Cardiac septum (tissue), 1 donor: ENCODE measurements at places on chromosomes 6 and 20.
A peak's percentile ranks its signal among the peaks of the same experiment; 100 is the strongest.

GRCh38 chr6:26392932-26393636 lies 9.0 kb upstream of the BTN3A1 start:
- DNase-seq: no peak

- no peak for DNase-seq
These were observed 281.3 kb downstream of the PTPRK start for GRCh38 chr6:128239146-128239545.

GRCh38 chr6:96466147-96466863 lies 55.3 kb upstream of the UFL1 start:
- DNase-seq: no peak

- peak; percentile 51 for DNase-seq
These were observed 109.1 kb downstream of the TOX2 start for GRCh38 chr20:44023515-44024371.

DNA sequence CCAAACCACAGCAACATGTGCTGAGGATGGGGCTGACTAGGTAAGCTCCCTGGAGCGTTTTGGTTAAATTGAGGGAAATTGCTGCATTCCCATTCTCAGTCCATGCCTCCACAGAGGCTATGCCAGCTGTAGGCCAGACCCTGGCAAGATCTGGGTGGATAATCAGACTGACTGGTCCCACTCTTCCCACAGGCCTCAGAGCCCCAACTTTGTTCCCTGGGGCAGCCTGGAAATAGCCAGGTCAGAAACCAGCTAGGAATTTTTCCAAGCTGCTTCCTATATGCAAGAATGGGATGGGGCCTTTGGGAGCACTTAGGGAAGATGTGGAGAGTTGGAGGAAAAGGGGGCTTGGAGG lies 1.5 kb upstream of the VEGFA start:
- peak; percentile 6 for DNase-seq

- DNase-seq: no peak
These were observed 48.3 kb downstream of the PTPN1 start for GRCh38 chr20:50558483-50558925.

DNA sequence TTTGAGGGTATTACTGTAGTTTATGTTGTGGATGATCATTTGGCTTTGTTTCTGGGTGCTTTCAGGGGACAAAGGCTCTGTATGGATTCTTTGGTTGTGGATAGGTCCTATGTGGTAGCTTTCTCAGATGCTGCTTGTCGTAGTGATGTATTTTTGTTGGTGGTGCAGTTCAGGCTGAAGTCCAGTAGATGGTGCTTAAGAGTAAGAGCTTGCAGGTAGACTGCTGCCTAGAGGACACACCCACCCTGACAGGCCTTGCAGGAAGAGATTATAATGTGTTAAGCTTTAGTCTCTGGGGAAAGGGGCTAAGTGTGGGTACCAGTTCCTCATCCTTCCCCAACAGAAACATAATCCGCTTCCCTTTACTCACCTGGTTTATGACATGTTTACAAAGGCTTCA lies 62.6 kb upstream of the ADGRB3 start:
- DNase-seq: no peak

GRCh38 chr6:36862164-36862847 lies 12.3 kb downstream of the PPIL1 start:
- DNase-seq: no peak

- peak; percentile 67 for DNase-seq
These were observed 193.8 kb upstream of the SNX9 start for GRCh38 chr6:157629220-157629619.

DNA sequence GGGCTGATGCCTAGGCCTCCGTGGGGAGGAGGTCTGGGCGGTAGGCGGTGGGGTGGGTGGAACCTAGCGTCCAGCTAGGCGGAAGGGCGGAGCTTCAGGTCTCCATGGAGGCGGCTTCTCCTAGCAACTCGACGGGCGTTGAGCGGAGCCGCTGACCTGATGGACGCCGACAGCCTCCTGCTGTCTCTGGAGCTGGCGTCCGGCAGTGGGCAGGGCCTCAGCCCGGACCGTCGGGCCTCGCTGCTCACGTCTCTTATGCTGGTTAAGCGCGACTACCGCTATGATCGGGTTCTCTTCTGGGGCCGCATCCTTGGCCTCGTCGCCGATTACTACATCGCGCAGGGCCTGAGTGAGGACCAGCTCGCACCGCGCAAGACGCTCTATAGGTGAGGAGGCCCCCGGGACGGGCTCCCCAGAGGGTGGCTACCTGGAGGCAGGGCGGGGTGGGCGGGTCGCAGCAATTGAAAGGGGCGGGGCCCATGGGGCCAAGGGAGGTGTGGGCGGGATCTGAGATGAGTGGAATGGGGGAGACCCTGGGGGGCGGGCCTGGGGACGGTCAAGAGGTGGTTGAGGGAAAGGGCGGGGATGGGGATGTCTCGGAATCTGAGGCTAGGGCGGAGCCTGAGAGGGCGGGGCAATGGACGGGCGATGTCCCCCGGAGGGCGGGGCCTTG lies at the start of gene RSPH9:
TSS of gene RSPH9 (plus strand) at position 97 of the 673 bp plus-strand sequence. CDS start at position 160, 63 bp downstream.
- peak; percentile 87 for DNase-seq

- no peak for DNase-seq
These were observed 448 bp upstream of the RNF114 start for GRCh38 chr20:49935746-49936152.

- DNase-seq: no peak
These were observed 77.4 kb downstream of the MKKS start for GRCh38 chr20:10356628-10357027.

- DNase-seq: no peak
These were observed 99.8 kb upstream of the B3GAT2 start for GRCh38 chr6:71056656-71057055.

DNA sequence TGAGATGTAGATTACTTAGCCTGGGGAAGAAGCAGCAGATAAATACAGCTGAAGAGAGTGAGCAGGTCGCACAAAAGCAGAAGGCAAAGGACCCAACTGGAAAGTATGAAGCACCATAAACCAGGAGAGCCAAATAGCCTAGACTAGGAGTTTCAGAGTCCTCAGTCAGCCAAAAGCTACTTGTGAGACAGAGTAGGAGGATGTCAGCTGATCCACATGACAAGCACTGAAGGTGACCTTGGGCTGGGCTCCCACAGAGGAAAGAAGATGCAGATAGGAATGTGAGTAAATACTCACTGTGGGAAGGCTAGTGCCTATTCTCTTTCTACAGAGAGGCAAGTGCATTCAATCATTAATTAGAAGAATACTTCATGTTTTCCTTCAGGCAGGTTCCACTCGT lies 274.0 kb upstream of the POU3F2 start:
- DNase-seq: no peak

DNA sequence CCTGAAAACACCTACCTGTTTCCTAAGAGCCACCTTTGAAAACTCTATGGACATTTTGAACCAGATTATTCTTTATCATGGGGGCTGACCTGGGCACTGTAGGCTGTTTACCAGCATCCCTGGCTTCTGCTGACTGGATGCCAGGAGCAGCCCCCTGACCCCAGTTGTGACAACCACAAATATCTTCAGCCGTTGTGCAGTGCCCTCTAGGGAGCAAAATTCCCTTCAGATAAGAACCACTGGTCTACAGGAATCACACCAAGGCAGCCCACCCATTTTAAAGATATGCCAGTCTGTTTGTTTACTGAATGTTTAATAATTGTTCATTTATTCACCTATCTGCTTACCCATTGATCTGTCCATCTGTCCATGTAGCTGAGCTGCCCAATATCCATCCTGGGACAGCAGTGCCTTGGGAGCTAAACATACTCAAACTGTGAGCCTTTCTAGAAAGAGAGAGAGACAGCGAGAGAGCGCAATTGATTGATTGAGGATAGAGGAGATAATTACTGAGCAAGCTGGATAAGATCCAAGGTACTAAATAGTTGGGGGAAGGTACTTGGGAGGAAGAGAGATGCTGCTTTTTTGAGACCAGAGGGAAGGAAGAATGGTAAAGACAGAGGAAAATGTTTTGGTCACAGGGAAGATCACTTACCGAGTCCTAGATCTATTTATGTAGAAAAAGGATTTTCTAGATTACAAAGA lies 276.8 kb downstream of the NRN1 start:
- DNase-seq: no peak

DNA sequence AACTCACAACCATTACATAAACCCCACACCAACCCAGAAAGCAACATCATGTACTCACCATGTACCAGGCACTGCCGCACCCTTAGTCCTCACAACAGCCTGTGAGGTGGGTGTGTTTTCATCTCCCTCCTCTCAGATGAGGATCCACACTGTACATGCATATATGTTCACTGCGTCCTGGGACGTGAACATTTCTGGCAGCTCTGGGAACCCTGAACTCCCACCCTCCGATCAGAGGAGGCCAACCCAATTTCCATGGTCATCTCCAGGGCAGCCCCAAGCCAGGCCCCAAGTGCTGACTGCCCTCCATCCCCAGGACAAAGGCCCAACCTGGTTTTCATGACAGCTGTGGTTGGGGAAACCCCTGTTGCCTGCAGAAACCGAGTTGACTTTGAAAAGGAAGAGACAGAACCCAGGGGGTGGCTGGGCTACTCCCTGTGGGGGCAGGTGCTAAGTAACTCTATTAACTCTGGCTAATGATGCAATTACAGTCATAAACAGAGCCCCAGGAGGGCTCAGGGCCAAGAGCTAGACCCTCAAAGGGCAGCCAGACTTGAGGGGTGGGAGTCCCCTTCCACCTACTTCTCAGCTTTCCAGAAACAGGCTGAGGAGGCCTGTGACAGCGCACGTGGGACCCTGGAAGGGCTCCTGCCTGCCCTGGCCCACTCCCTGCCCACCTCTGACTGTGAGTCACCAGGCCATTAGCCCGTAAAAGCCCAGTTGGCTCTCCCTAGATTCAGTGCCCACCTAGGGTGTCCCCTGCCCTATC lies 2.6 kb downstream of the TFEB start:
- no peak for DNase-seq

- no peak for DNase-seq
These were observed 6.6 kb downstream of the ADAM33 start for GRCh38 chr20:3674995-3675900.

DNA sequence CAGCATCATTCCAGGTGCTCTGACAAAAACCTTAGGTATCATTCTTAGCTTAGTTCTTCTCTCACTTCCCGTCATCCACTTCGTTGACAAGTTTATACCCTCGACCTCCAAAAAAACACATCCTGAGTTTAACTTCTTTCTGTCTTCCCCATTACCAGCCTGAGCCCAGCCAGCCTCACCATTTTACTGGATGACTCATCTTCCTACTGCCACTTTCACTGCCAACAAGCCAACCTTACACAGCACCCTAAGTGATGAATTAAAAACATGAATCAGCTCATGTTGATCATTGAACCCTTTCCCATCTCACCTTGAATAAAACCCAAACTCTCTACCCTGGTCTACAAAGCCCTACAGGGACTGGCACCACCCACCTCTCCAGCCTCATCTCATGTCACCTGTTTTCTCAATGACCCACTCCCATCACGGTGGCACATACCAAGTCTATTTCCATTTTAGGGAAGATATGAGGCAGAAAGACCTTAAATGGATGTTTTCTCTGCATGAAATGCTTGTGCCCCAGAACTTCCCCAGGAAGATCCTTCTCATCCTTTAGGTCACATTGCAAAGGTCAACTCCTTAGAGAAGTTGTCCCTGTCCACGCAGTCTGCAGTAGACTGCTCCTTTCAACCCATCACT lies 9.9 kb upstream of the UST start:
- no peak for DNase-seq

- DNase-seq: no peak
These were observed 138.0 kb downstream of the SOX4 start for GRCh38 chr6:21731411-21732031.

GRCh38 chr6:130041594-130041993 lies 23.2 kb downstream of the L3MBTL3 start:
- DNase-seq: no peak

- no peak for DNase-seq
These were observed 406.5 kb upstream of the GJE1 start for GRCh38 chr6:141726248-141726647.

- DNase-seq: peak; percentile 90
These were observed 1.9 kb downstream of the PPP1R18 start for GRCh38 chr6:30684386-30685156.

- no peak for DNase-seq
These were observed 332 bp downstream of the GRIK2 start for GRCh38 chr6:101393829-101394251.

GRCh38 chr6:143224516-143224915 lies 163.8 kb downstream of the AIG1 start:
- DNase-seq: no peak

DNA sequence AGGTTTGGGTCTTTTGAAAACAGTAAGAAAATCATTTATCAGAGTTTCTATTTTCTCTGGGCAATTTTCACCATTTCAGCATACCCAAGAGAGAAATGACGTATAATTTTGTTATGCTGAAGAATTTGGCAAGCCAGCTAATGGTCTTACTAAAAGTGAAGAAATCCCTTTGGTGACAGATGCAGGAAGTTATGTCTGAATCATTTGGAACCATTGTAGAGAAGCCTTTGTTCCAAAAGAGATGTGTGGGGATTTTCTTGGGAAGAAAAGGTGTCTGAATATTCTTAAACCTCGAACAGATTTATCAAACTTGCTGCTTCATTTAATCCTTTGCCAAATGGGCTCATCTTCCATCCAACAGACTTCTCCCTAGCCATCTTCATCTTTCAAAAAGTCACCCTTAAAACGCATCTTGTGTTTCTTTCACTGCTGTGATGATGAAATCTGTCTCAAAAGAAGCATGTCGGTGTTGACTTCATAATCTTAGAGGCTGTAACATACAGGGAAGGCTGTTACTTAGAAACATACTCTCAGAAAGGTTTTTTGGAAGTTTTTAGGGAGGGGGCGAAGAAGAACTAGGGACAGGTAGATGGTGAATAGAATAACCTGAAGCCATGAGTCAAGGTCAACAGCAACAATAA lies 39.5 kb downstream of the CITED2 start:
- no peak for DNase-seq

GRCh38 chr20:31617432-31618104 lies 12.5 kb downstream of the ID1 start:
- DNase-seq: no peak

DNA sequence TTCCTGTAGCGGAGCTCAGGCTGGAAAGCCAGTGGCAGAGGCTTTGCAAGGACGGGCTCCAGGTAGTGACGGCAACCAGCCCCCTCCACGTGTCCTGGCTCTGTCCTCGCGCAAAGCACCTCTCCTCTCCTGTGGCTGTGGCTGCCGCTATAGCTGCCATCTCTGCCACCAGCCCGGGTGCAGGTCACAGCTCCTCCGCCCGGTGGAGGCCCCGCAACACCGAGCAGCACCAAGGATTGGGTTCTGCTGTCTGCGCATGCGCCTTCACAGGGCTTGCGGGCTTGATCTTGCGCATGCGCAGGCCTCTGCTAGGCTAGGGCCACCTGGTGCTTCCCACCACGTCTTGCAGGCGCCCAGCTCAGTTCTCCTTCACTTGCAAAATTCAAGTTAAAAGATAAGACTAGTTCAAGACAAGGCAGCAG lies 625.4 kb downstream of the QKI start:
- peak; percentile 82 for DNase-seq

GRCh38 chr6:47734831-47735481 lies 36.6 kb downstream of the ADGRF4 start:
- no peak for DNase-seq

DNA sequence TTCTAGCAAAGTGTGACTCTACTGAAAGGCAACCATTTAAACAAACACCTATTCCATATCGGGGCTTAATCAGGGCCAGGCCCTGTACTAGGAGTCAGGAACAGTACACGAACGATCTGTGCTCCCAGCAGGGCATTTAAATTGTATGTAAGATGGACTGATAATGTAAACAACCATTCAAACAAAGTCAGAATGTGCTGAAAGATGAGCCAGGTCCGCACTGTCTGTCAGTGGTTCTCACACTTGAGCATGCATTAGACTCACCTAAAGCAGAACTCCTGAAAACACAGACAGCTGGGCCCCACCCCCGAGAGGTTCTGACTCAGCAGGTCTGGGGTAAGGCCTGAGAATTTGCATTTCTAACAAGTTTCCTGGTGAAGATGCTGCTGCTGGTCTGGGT lies 81.6 kb downstream of the PXDC1 start:
- DNase-seq: no peak

- no peak for DNase-seq
These were observed 49.8 kb upstream of the NEDD9 start for GRCh38 chr6:11282245-11282644.
